Coronary artery (tissue), 2 donors: ENCODE measurements at places on chromosomes 12 and 14.

- no peak for DNase-seq
Observed at GRCh38 chr14:87600240-87600639, 392.7 kb downstream of the GALC start.

DNA sequence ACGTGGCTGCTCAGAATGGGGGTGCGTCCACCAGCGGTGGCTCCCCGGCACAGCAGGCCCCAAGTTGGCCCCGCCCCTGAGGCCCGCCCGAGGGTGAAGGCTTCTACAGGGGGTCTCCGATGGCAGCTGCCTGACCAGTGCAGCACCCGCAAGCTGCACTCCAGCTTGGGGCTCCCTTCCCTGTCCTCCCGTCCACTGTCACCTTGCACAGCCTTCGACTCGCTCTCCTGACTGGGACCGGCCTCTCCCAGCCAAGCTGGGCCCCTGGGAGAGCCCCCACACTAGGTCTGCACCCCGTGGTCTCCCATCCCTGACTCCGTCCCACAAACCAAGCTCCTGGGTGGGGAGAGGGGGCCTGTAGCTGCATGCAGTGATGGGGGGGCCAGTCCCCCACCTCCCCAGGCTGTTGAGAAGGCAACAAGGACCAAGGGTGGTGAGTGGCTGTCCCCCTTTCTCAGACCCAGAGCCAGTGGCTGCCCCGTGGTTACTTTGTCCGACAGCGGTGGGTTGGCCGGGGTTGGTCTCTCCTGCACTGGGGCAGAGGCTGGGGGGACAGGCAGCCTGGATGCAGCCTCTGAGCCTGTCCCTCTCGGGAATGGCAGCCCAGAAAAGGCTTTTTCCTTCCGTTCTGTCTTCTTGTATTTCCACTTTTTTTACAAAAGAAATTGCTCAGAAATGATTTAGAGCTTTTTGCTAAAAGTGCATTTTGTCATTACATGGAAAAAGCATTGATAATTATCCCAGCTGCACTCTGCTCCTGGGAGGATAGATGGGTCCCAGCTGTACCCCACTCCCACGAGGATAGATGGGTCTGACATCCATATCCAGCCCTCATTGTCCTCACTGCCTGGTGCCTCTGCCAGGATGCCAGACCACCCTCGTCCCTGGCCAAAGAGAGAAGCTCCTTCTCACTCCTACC is 217.0 kb downstream of the KIF26A start:
- DNase-seq = peak; percentile 65

DNA sequence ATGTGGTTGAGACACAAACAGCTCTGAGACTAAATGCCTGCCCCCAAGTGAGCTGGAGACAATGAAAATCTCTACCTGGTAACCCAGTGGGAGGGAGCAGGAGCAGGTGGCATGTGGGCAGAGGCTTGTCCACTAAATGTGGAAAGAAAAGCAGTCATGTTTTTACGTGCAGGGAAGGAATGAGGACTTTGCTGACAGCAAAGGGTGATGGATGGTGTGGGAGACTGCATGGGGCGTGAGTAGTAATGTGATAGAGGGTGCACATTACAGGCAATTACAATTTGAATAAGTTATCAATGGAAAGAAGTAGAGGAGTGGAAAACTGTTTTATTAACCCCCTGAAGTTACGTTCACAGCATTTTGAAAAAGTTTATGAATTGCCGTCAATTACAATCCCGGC is 176.6 kb downstream of the NRXN3 start:
- DNase-seq = no peak

GRCh38 chr14:71372411-71372838 is 465.2 kb downstream of the PCNX1 start:
- DNase-seq = no peak

- DNase-seq = no peak
Observed at GRCh38 chr12:130104571-130105106, 57.6 kb upstream of the FZD10 start.

DNA sequence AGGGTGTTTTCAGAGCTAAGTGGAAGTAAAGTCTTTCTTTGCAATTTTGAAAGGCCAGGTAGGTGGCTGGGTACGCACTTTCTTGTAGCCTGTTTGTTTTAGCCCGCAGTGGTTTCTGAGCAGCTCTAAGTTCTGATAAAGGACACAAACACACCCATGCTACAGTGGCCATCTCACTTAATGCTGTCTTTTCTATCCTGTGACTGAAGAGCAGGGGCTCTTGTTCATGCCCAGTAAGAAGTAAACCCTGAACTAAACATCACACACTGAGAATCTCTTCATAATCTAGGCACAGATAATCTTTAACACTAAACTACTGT is 427.2 kb downstream of the RAD51B start:
- no peak for DNase-seq

- no peak for DNase-seq
Observed at GRCh38 chr12:12439636-12440035, 82.8 kb downstream of the BORCS5 start.

DNA sequence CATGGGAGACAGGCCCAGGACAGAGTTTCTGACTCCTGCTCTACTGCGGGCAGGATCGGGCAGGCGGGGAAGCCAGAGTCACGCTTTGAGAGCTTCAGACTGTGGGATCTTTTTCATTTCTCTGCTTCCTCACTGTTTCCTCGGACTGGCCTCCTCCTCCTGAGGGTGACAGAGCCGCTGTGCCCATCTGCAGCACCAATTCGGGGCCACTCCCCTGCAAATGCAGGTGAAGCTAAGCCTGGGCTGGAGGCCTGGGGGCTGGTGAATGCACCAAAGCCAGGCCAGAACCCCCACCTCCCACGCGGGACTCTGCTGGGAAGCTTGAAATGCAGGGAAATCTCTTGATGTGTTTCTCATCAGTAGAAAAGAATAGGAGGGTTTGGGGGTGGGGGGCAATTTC is 77.5 kb downstream of the FOXN3 start:
- DNase-seq = no peak

DNA sequence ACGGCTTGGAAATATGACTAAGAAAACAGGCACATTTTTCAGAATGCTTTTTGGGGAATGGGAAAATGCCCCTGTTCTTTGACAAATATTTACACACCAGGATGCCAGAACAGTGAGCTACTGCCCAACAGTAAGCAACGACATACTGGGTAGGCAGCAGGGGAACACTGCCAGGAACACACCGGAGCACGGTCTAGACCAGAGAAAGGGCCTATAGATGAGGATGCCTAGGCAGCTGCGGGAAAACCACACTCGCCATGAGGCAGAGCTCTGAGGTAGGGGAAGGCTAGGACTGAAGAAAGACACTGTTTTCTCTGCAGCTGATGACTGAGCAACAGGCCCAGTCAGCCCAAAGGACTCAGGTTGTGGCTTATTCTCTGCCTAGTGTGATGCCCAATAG is 45.9 kb upstream of the COL2A1 start:
- no peak for DNase-seq

GRCh38 chr12:40560848-40561247 is 131.4 kb upstream of the CNTN1 start:
- no peak for DNase-seq

- DNase-seq = no peak
Observed at GRCh38 chr14:74080820-74081460, 3.3 kb downstream of the ALDH6A1 start.

DNA sequence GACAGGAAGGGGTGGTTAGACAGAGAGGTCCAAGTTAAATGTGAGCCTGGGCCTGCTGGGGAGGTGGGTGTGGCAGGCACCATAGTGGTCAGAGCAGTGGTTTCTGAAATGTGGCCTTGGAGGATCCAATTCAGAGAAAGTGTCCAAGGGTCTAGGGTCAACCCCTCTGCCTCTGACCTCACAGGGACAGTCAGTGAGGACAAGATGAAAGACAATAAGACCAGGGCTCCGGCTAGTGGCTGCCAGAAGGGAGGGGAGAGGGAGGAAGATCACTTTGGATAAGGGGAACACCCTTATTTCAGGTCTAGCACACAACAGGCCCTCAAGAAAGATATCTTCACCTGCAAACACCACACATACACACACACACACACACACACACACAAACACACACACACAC is 335.1 kb downstream of the MED13L start:
- DNase-seq = peak; percentile 43

DNA sequence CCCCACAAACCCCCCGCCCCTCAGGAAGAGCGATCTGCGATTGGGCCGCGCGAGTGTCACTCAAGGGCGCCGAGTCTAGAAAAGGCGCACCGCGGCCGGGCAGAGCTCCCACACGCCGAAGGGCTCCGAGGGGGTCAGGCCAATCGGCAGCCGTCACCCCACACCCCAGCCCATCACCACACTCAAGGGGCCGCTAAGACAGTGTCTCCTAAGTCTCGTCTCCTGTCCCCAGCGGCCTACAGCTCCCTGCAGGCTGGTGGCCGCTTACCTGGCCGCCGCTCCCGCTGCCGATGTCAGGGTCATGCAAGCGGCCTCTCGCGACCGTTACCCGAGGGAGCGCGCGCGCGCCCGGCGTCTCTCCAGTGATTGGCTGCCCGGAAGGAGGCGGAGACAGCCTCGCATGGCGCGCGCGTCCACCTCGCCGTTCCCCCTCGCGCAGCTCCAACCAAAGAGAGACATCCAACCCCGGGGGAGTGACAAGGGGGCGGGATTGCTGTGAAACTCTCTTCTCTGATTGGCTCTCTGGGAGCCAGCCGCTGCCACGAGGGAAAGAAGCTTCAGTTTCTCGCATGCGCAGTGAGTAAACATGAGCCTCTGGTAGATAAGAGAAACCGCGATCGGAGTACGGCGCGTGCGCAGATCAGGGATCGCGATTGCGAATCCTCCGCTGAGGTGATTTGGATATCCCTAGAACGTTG is at the start of the genes MPHOSPH9 and MTRFR:
MPHOSPH9 (minus strand) TSS at position 335 of the 698 bp plus-strand sequence. CDS start 2,777 bp downstream, outside the sequence.
MTRFR (plus strand) TSS at position 630 of the 698 bp plus-strand sequence. CDS start 20,239 bp downstream, outside the sequence.
- DNase-seq = peak; percentile 99
